Body of pancreas (tissue), 4 donors: ENCODE measurements at places on chromosomes 16 and 17.

- no peak for DNase-seq
Observed at GRCh38 chr16:84367297-84367680, 1.0 kb upstream of the ATP2C2 start.

DNA sequence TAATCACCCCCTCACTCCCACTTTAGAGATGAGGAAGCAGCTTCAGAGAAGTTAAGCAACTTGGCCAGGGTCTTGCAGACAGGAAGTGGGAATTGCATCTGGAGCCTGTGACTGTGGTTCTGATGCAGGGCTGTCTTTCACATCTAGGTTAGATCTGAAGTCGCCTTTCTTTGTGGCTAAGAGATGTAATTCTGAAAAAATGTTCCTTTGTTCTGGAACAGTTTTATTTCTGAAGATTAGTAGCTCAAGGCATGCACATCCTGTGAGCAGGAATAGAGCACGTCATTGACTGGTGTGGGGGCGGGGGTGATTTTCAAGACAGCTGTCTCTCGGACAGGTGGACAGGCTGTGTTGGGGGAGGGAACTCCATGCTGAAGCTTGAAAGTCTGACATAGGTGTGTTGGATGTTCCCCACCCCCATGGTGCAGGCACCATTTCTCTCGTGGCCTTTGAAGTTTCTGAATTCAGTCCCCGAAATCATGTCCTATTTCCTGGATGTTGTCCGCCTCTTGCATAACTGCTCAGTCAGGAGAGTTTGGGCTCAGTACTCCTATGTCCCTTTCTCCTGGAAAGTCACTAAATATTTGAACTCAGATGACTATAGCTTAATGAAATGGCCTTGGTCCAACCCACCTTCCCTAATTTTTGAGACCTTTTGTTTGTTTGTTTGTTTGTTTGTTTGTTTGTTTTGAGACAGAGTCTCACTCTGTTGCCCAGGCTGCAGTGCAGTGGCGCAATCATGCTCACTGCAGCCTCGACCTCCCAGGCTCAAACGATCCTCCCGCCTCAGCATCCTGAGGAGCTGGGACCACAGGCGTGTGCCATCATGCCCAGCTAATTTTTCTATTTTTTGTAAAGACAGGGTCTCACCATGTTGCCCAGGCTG, 21.0 kb upstream of the HERPUD1 start:
- DNase-seq, result no peak

- no peak for DNase-seq
Observed at GRCh38 chr17:73875346-73875745, 231.1 kb upstream of the SDK2 start.

GRCh38 chr17:42135664-42136653, 13.4 kb downstream of the HSPB9 start:
- DNase-seq, result peak; percentile 97

DNA sequence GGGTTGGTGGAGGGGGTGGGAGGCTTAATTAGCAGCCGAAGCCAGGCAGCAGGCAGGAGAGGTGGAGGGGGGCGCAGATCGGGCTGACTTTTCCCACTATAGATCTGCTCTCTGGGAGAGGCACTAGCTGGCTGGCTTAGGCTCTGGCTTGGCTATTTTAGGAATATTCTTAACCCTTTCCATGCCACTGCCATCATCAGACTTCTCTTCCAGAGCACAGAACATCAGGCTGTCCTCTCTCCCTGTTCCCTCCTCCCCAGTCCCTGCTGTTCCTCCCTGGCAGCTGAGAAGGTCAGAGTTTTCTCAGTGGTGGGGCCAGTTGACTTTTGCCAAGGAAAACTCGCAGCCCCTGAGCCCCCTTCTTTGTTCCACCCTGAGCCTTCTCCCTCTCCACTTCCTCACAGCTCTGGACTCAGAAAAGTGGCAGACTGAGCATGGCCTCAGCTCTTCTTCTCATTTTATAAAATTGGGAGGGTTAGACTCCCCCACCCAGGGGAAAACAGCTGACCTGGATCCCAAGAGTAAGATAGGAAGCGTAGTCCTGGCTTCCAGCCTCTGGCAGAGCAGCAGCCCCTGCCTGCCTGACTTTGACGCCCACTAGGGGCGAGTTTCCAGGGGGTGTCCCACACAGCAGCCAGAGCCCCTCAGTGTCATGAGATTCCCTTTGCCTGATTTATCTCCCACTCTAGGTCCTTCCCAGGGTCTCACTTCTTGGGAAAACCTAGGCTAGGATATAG, 9.9 kb upstream of the C1QL1 start:
- DNase-seq, result no peak

DNA sequence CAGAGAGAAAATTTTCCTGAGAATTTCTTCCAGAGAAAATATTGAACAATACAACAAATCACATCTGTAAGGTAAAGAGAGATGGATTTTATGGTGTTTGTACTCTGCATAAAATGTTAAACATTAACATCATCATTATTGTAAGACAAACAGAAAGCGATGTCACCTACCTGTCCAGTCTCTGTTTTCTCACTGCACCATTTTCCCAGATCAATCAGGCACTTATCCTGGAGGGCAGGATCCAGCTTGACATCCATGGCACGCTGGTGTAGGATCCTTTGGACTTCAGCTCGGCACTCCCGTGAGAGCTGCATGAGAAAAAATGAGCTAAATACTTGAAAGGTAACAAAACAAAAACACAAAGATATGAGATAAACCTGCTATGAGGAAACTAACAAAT, 55.9 kb upstream of the CLEC18B start:
- DNase-seq, result no peak

- DNase-seq, result no peak
Observed at GRCh38 chr16:5851393-5851982, 753.9 kb upstream of the EEF2KMT start.

DNA sequence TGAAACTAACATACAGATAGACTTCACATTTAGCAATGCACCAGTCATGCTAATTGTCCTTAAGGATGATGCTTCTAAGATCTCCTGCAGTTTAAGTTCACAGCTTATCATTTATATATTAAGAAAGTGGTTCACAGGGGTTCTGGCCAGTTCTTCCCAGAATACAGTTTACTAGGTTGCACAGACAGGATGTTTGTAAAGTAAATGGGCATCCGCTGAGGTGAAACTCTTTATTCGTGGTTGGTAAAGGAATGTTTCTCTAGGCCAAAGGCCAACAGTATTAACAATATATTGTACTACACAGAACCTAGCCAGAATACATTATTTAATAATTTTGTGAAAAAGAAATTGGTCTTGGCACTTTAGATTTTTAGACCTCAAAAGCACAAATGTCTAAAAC, 1427.3 kb downstream of the CDH8 start:
- DNase-seq, result no peak

DNA sequence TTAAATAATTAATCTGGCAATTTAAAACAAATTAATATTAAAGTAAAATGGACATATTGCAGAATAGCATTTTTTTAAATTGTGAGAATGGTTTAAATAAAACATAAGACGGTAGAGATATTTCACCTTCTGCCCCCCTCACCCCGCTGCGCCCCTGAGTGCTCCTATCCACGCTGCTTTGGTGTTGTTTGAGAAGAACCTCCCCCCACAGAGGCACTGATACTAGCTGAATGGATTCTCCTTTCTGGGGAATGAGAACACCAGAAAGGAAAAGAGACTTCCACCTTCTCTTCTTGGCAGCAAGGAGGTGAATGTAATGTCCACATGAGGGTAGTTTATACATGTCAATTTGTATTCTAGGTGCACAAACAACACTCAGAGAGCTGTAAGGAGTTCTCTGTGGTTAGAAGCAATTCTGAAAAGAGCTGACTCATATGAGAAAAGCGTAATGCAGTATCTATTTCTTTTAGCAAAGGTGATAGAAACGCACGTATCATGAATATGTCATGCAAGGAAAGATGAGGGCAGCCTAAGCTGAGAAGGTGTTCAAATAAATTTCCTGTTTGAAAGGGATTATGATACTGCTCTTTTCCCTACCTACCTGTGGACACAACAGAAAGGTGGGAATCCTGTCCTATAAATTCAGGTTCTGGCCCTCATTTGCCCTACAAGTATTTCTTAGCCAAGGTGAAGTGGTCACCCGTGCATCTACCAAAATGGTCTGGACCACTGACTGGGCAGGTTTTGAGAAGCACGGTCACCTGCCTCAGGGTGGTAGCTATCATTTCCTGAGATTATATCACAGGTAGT, 126.9 kb downstream of the PARN start:
- DNase-seq, result no peak

GRCh38 chr17:8785547-8786413, 13.4 kb downstream of the MFSD6L start:
- peak; percentile 82 for DNase-seq

- DNase-seq, result no peak
Observed at GRCh38 chr16:90083139-90083538, 6.0 kb upstream of the PRDM7 start.

DNA sequence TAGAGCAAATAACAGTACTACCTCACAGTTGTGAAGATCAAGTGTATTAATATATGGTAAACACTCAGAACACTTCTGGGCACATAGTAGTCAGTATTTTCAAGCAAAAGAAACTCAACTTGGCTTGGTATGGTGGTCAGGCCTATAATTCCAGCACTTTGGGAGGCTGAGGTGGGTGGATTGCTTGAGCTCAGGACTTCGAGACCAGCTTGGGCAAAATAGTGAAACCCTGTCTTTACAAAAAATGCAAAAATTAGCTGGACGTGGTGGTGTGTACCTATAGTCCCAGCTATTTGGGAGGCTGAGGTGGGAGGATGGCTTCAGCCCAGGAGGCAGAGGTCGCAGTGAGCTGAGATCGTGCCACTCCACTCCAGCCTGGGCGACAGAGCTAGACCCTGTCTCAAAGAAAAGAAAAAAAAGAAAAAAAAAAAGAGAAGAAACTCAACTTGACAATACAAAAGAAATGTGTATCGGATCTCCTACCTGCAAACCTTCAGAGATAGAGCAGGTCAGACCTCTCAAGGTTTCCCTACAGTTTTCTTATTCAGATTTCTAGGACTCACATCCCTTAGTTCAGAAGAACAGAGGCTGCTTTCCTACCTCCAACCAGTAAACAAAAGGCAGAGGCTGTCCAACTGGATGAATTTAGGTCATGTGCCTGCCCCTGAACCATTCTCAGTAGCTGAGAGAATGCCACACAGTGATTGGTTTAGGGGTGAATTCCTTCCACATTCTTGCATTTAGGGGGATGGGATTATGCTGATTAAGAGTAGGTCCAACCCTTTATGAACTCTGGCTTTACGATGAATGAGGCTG, 1.7 kb upstream of the KPNA2 start:
- DNase-seq, result no peak

GRCh38 chr16:58306327-58306726, 11.5 kb upstream of the PRSS54 start:
- DNase-seq, result peak; percentile 37

DNA sequence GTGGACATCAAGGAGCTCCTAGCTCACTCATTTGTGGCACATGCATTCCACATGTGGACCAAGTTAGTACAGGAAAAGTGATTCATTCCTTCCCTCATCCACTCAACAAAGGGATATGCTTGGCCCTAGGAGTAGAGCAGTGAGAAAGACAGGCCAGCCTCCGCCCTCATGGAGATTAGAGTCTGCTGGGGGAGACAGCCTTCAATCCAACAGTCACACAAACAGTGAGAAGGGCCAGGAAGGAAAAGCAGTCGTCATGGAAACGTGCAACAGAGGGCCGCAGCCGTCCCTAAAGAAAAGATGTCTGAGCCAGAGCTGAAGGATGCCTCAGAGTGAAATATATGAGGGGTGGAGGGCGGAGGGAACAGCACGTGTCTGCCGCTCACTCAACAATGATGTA, 109.9 kb downstream of the VPS53 start:
- DNase-seq, result no peak

DNA sequence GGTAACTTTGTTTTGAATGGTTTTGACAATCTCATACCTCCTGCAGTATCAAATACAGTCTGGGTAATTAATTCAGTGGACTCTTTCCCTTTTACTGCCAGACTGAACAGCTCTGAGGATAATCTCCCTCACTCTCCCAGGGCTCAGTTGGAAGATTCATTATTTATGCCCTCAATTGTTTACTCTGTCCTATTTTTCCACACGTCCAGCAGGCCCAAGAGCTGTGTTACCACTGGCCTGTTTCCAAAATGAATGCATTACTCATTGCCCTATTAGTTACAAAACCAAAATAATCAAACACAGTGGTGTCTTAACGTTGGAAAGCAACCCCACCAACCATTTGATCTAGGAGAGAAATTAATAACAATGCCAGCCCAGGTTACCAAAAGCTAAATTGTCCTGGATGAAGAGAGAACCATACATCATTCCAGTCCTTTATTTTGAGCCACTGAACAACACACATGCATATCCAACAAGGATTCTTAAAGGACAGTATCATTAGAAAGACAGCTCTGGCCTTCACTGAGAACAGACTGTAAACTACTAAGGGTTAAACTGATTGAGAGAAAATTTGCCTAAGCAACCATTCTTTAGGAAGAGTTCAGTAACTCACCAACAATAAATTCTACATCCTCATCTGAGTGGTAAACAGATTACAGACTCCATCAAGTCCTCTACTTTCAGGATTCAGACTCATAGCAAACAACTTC, 34.5 kb downstream of the FAM222B start:
- DNase-seq, result peak; percentile 30

GRCh38 chr16:81615411-81615810, 163.7 kb upstream of the PLCG2 start:
- no peak for DNase-seq

- DNase-seq, result no peak
Observed at GRCh38 chr16:79873825-79874224, 273.3 kb upstream of the MAF start.

DNA sequence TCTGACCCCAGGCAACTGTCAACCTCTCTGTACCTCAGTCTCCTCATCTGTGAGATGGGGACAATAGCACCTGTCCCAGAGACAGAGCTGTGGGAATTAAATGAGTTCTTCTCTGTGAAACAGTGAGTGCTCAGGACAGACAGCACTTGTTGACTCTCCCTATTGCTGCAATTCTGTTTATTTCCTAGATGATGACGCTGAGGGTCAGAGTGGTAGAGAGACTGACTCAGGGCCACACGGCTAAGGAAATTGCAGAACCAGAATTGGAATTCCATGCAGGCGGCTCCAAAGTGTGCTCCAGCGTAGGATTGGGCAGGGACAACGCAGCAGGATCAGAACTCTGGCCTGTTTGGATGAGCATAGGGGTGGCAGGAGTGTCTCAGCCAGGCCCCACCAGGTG, 302.2 kb downstream of the C16orf95 start:
- no peak for DNase-seq

DNA sequence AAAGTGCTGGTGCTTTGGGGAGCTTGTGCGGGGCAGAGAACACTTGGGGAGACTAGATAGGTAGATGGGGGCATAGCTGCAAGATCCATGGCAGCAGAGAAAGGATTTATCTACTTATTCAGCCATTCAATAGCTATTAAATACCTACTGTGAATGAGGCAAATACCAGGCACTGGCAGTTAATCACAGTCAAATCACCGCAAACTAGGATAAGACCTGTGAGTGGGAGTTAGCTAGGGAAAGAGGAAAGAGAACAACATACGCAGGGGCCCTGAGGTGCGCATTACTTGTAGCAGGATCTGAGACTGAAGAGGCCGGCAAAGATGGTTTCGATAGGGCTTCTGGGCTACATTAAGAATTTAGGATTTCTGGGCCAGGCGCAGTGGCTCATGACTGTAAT, 3.8 kb upstream of the ALKBH5 start:
- DNase-seq, result no peak

- DNase-seq, result no peak
Observed at GRCh38 chr16:74092336-74092735, 204.3 kb upstream of the PSMD7 start.
